ENCODE measurements at places on chromosomes 6 and 20.
A peak's percentile ranks its signal among the peaks of the same experiment; 100 is the strongest.

DNA sequence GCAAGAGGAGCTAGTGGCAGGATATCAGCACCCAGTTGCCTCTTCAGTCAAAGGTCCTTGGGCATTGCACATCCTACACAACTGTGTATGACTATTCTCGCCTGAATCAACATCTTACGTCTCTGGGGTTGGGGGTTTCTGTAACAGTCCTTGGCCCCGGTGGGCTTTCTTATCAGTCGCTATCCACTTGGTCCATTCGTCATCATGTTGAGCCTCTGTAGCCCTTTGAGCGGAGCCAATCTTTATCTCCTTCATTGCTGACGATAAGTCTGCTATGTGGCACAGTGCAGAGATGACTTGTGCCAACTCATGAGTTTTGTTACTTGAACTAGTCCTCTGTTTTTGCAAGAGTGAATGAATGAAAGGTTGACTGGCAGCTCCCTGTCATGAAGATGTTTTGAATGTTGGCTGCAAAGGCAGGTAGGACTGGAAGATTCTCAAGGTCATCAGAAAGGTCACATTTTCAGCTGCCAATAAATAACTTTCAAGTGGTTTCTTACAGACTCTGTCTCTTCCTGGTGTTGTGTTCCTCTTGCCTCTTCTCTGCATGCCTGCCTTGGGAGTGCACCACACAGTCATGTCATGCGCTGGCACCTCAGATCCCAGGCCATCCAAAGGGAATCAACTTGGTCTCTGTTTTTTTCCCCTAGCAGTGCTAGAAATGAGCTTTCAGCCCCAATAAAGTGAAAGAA, 238.9 kb downstream of the SLC24A3 start:
- DNase-seq = no peak

DNA sequence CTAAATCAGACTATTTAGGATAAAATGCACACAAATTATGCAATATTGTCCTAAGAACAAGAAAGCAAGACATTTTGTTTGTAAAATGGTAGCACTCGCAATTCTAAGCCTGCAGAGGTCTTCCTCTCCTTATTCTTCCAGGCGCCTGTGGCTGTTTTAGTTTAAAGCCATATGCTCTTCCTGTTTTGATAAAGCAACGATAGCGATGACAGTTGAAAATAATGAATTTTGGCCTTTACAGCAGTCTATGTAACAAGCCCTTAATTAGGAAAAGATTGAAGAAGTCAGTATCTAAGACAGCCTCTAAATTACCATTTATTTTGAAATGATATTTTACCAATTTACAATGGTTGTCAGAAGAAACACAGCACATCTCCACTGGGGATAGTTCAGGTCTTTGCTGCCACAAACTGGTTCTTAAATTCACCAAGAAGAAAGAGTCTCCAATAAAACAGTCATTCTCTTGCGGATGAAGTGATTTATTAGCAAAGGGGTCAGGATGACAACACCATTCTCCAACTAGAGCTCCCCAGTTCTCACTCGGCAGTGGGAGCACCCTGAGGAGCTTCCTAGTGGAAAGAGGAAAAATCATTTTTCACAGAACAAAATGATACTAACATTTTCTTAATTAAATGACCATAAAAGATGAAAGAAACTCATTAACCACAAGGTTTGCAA, 21.4 kb downstream of the UBE3D start:
- DNase-seq = no peak

DNA sequence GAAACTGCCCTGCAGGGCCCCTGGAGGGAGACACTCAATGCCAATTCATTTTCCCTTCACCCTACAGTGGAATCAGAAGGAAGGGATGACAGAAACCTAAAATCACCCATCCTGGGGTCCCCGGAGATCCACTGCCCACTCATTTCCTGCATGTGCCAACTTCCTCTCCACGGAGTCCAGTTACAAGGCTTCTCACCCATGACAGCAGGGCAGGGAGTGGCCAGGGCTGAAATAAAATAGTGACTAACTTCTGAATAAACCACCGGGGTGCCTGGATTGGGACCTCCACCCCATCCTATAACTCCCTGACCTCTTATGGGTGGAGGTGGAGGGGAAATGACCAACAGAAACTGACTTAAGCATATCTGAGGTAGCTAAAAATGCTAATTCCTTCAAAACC, 362.3 kb downstream of the MAFB start:
- no peak for DNase-seq

DNA sequence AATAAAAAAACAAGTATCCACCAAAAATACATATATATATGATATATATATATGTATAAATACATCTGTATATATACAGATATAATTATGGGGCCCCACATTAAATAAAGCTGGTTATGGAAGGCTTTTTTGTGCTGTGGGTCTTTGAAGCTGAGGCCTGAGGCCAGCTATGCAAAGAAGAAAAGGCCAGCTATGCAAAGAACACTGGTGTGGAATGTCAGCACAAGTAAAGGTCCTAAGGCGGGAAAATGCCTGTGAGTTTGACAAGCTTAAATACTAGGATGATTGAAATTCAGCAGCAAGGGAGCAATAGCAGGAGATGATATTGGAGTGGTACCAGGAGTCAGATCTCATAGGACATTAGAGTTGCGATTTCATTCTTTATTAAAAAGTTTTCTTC, 25.2 kb downstream of the ADGRF1 start:
- no peak for DNase-seq

DNA sequence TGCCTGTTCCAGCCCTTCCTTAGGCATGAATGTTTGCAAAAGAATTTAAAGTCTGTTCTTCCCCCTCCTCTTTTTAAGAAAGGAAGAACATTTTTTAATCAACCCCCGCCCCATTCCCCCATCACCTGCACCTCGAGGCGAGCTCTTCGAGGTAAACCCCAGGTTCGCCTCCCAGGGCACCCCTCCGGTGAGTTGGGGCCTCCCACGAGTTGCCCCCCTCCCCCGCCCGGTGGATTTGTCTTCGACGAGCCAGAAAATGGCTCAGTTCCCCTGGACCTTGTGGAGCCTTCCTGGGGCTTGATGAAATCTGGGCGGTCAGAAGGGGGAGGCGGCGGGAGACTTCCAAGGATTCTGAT, 256 bp upstream of the OVOL2 start:
- DNase-seq = no peak

DNA sequence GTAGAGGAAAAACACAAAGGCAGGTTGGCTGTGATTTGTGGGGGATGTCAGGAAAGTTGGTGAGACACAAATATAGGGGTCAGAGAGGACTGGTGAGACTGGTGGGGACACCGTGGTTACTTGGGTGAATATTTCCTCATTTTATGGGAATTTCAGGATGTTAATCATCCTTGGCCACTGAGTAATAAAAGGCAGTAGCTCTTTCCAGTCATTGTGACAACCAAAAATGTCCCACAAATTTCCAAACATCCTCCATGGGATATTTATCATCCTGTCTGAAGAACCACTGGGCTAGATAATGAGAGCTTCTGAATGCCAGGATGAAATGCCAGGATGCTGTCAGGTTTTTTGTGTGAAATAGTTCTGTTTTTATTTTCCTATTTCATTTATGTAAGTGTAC, 374.1 kb downstream of the CD109 start:
- no peak for DNase-seq

- DNase-seq = no peak
These were observed 257.6 kb downstream of the NRN1 start for GRCh38 chr6:5749016-5749650.

- DNase-seq = peak; percentile 68
These were observed at the start of gene NECAB3 for GRCh38 chr20:33674294-33675135. NECAB3 (minus strand) TSS chr20:33674428; CDS start chr20:33674352, 76 bp downstream.

GRCh38 chr6:15513801-15514711, 148.8 kb downstream of the DTNBP1 start:
- DNase-seq = no peak

- no peak for DNase-seq
These were observed 21.1 kb downstream of the TCFL5 start for GRCh38 chr20:62840244-62841197.

DNA sequence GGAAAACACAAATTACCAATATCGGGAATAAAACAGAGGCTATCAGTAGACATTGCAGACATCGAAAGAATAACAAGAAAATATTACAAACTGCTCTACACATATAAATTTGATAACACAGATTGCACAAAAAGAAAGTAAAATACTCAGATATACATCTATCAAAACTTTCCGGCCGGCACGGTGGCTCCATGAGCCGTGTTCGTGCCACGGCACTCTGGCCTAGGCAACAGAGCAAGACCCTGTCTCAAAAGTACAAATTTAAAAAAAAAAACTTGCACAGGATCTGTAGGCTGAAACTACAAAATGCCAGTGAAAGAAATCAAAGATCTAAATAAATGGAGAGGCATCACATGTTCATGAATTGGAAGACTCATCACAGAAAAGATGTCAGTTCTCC, 49.4 kb downstream of the SNX5 start:
- no peak for DNase-seq

- no peak for DNase-seq
These were observed 11.9 kb upstream of the TNFRSF21 start for GRCh38 chr6:47321577-47321976.

- no peak for DNase-seq
These were observed 78.2 kb downstream of the ELOVL4 start for GRCh38 chr6:79869184-79869583.

DNA sequence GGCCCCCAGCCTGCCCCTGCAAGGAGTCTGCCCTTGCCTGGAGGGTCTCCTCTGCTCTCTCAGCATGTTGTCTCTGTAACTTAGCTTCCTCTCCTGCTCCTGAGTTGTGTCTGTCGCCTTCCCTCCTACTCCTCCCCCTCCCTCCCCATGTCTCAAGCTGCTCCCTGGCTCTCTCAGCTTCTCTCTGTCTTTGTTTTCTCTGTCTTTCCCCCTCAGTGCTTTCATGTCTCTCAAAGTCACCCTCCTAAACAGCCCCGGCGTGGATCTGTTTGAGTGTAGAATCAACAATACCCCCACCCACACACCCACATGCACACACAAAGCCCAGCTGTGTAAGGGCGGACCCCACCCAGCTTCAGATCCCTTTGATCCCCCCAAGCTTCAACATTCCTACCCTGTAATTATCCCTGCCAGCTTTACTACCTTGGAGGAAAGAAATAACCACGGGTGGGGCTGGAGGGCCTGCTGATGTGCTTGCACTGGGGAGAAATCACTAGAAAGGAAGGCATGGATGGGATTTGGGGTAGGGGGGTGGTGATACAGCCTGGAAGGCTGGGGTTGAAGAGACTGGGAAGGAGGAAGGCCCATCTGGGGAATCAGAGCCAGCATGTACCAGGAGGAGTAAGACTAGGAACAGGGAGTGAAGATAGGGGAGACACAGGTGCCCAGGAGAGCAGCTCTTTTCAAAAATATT, 1.0 kb upstream of the LY6G6D start:
- no peak for DNase-seq

GRCh38 chr20:9476174-9476573, 38.2 kb upstream of the LAMP5 start:
- DNase-seq = no peak

- DNase-seq = no peak
These were observed 80.2 kb downstream of the SYNJ2 start for GRCh38 chr6:158061709-158062461.

GRCh38 chr6:33278810-33279209, 1.9 kb downstream of the B3GALT4 start:
- no peak for DNase-seq

GRCh38 chr6:126017668-126018067, 31.3 kb downstream of the TRMT11 start:
- DNase-seq = no peak

DNA sequence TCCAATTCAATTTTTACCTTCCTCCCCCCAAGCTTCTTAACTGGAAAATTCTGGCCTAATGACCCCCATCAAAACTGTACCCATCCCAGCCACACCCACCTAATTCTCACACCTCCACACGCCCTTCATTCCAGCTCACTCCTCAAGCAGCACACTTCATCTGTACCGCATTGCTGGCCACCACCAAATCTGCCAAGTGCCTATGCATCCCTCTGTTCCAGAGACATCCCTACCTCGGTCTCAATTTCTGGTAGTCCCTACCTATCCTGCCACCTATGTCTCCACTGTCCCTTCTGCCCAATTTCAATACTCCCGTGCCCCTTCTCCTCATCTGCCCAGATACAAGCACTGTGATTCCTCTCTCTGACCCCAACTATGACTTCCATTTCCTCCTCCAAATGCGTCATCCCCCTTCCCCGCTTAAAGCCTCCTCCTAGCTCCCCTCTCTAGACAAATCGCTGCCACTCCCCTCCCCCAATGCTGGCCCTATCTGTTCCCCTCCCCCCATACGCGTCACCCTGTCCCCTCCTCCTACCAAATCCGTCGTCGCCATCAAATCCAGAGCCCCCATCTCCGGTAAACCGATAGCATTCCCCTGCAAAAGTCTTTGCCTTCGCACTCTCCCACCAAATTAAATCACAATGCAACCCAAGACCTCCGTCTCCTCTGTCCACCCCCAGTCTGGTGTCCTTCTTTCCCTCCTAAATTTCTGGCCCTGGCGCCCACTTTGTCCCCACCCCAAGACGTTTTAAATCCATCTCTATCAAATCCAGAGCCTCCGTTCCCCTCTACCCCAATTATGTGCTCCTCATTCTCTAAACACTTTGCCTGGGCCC, 1.2 kb downstream of the MTCH1 start:
- peak; percentile 19 for DNase-seq

DNA sequence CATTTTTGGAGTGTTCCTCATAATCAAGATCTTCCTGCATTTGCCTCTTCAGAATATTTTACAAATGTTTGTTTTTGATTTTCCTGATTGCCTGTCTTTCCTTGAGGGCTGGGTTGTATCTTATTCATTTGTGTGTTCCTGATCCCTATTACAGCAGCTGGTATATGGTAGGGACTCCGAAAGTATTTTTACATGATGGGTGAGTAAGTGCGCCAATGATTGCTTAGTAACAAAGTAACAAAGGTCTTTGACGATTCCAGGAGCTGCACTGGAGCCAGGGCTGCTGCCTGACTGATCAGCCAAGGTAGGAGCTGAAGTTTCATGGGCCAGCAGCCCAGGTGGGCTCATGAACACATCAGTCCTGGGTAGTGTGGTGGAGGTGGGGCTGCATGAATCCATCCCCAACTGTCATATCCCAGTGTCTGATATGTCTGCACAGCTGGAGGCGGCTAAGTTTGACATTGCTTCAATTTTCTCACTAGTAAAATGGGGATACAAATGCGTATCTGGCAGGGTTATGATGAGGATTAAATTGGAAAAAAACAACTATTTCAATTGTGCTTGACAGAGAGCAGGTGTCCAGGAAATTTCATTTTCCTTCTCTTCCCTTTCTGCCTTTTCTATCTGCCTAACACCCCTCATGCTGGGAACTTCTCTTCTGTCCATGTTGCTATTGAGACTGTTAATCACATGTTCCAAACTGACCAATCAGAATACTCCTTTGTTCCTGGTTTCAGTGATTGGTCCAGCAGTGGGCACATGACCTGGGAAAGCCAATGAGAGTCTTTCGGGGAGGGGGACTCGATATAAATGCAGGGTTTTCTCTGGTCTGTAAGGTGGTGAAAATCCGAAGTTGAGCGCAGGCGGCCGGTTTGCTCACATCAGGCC, 90.7 kb downstream of the CDH26 start:
- DNase-seq = no peak

GRCh38 chr6:73030791-73031782, 194.2 kb downstream of the KHDC1L start:
- DNase-seq = no peak

GRCh38 chr6:4133941-4134838, 1.2 kb downstream of the ECI2 start:
- no peak for DNase-seq

- DNase-seq = no peak
These were observed 88.5 kb upstream of the SSTR4 start for GRCh38 chr20:22946596-22946995.

All from hippocampal formation (tissue), 2 donors.